ENCODE measurements at places on chromosomes 11 and 22.

DNA sequence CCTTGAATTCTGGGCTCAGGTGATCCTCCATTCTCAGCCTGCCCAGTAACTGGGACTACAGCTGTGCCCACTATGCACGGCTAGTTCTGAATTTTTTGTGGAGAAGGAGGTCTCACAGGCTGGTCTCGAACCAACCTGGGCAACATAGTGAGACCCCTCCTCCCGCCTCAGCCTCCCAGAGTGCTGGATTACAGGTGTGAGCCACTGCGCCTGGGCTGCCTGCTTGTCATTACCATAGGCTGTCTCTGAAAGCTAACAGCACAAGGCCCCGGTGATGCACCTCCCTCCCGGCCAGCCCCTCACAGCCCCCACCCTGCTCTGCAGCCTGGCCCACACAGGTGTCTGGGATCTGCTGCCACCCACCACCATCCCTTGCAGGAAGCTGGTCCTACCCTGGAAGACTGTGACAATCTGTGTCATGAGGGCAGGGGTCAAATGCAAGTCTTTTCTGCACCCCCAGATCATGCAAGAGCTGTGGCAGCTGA is 82.4 kb downstream of the DGCR2 start:
- no peak for DNase-seq

DNA sequence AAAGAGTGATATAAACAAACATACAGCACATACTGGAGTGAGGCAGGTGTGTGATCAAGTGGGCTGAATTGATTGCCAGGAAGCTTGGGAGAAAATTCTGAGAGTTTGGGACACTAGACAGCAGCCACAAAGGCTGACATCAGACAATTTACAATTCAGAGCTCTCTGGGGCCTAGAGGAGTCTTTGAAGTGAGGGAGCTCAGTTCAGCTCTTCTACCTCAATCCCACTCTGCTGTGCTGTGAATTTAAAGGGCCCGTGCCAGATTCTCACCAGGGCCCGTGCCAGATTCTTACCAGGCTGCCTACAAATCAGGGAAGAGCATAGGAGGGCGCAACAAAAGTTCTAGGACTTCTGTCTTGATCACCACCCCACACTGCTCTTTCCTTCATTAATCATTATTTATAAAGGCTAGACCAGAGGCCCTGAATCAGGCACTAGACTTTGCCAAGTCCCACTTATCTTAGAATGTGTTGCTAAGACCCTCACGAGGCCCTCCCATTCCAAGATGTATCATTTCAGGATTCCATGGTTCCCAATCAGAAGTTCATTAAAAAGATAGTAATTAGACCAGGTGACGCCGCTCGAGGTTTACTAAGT is 112.4 kb downstream of the KIRREL3 start:
- no peak for DNase-seq

DNA sequence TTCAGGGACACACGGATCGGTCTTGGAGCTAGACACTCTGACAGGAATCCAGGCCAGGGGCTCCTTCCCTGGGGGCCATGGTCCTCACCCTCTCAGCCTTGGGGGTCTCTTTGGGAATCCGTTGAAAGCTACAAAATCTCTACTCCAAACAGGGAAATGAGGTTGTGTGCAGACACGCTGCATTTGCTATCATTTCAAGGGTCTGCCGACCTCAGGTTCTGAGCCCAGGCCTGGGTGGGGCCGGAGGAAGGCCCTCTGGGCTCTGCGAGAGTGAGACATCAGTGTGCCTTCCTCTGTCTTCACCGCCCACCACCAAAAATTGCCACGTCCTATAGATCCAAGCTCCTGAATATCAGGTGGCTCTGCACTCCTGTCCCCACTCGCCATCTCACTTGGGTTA is 74.4 kb upstream of the FGF3 start:
- no peak for DNase-seq

DNA sequence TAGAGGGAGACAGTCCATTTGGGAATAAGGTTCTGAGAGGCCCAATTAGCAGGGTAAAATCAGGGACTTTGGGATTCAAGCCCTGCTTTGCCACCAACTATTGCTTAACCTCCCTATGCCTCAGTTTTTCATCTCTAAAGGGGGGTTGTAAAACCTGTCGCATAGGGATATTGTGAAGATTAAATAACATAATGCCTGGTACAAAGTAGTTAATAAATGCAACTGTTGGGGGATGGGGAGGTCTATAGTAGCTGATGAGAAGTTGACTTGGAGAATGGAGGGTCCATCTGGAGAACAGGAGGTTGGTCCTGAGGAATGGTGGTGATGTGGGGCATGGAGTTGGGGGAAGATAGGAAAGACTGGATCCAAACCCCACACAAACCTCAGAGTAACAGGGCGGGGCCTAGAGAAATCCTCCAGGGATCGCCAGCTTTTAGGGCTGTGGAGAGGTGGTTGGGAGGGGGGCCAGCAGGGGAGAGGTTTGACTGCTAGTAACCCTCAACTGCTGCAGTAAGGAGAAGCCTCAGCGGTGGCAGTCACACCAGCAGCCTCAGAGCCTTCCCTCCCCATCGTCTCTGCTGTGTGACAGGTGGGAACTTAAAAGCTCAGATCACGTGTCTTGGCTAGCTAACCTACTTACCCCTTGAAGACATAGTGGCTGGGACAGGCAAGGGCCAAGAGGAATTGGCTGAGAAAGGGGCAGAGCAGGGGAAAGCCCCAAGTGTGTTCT is 1.1 kb upstream of the ABCG4 start:
- no peak for DNase-seq

DNA sequence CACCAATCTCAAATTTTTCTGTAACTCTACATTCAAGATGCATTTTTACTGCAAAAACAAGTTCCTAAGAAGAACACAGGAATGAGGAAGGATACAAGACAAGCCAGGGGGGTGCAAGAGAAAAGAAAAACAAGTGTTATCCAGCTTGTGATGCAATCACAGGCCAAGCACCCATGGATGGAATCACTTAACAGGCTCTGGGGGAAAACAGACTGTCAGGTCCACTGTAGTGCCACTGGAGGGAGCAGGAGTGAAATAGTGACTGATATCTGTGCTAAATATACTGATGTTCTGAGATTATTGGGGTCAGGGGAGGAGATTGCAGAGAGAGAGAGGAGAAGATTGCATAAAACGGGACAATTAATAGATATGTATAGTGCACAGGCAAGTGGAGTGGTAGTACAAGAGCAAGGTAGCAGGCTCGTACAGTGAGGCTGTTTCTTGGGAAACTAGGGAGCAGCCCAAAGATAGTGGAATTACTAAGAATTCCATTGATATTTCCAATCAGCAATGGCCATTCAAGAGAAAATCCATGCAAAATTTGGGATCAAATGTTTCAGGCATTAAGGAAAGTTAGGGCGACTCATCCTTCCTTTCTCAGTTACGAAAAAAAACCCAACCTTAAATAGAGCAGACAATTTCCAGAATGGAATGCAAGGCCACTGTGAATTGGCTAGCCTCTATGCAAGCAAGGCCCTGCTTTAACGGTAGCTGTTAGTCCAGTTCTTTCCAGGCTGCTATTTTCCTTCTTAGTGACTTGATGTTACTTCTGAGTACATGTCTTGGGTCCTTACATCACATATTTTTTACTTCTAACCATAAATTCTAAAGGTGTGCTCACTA is 52.2 kb upstream of the CEP126 start:
- no peak for DNase-seq

- DNase-seq, result no peak
Measured at GRCh38 chr22:19759427-19760057, 1.0 kb upstream of the TBX1 start.

DNA sequence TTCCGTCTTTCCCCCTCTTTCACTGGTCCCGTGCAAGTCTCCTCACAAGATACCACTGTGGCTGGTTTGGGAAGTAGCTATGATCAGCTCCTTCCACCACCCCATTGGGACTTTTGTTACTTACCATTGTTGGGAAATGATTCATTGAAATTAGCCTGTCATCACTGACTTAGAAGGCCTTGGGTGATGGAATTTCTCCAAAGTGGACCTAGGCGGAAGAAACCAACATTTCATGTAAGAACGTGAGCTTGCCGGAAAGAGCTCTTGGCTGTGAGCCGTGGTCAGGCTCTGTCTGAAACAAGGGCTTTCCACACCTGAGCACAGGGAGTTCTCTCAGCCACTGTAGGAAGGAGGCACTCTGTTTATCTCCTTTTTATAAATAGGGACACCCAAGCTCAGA is 23.5 kb upstream of the CRYBB3 start:
- no peak for DNase-seq

DNA sequence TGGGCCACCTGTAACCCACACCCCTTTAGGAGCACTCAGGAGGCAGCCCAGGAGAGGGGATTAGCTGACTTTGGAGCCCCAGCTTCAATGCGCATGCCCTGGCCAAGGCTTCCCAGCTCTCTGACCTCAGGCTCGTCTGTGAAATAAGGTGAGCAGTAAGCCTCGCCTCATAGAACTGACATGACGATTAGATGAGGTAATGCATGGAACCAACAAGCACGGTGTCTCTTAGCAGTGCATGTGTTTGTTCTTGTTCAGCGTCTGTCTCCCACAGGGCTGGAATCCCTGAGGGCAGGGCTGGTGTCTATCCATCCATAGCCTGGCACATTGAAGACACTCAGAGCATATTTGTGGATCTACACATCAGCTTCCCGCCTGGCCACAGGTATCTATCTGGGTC is 415.4 kb downstream of the MN1 start:
- no peak for DNase-seq

- no peak for DNase-seq
Measured at GRCh38 chr22:38727123-38727522, 21.4 kb downstream of the GTPBP1 start.

DNA sequence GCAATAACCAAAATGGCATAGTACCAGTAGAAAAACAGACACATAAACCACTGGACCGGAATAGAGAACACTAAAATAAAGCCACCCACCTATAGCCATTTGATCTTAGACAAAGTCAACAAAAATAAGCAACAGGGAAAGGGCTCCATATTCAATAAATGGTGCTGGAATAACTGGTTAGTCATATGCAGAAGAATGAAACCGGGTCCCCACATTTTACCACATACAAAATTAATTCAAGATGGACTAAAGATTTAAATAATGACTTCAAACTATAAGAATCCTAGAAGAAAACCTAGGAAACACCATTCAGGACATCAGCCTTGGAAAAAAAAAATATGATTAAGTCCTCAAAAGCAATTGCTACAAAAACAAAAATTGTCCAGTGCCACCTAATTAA is 30.1 kb upstream of the NOX4 start:
- no peak for DNase-seq

DNA sequence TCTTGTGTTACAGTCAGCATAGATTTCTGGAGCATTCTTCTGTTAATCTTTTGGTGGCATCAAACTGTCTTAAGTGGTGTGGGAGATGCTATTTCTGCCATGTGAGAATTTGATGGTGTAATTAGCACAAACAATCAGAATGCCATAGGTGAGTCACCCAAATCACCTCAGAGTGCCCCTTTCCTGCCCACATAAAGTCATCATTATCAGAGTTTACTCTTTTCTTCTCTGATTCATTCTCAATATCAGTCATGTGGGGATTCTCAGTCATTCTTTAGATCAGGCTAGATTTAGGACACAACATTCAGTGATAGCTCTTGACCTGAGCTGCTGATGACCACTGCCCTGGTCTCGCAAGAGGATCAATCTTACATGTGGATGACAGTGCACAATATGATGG is 23.7 kb upstream of the MS4A6A start:
- DNase-seq, result no peak

- peak; percentile 81 for DNase-seq
Measured at GRCh38 chr22:37079668-37080171, 28.2 kb downstream of the KCTD17 start.

GRCh38 chr11:125070699-125071254 is 7.7 kb downstream of the SLC37A2 start:
- no peak for DNase-seq

DNA sequence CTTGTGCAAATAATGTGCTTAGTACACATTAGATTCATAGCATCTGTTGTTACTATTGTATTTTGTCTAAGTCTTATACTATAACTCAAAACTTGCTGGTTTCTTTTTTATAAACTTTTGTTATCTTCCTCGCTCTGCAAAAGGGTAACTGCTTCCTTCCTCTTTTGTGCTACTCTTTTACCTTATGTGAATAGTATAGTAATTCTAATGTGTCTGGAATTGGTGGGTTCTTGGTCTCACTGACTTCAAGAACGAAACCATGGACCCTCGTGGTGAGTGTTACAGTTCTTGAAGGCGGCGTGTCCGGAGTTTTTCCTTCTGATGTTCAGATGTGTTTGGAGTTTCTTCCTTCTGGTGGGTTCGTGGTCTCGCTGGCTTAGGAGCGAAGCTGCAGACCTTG is 563.1 kb upstream of the LUZP2 start:
- no peak for DNase-seq

- no peak for DNase-seq
Measured at GRCh38 chr11:109704432-109704831, 282.4 kb downstream of the C11orf87 start.

GRCh38 chr11:91396236-91397133 is 828.1 kb upstream of the FAT3 start:
- no peak for DNase-seq

- DNase-seq, result no peak
Measured at GRCh38 chr11:15968461-15969130, 387.8 kb downstream of the SOX6 start.

GRCh38 chr11:116229236-116229970 is 543.4 kb downstream of the BUD13 start:
- DNase-seq, result no peak

- DNase-seq, result no peak
Measured at GRCh38 chr11:65317025-65317786, 2.5 kb downstream of the CDC42EP2 start.

DNA sequence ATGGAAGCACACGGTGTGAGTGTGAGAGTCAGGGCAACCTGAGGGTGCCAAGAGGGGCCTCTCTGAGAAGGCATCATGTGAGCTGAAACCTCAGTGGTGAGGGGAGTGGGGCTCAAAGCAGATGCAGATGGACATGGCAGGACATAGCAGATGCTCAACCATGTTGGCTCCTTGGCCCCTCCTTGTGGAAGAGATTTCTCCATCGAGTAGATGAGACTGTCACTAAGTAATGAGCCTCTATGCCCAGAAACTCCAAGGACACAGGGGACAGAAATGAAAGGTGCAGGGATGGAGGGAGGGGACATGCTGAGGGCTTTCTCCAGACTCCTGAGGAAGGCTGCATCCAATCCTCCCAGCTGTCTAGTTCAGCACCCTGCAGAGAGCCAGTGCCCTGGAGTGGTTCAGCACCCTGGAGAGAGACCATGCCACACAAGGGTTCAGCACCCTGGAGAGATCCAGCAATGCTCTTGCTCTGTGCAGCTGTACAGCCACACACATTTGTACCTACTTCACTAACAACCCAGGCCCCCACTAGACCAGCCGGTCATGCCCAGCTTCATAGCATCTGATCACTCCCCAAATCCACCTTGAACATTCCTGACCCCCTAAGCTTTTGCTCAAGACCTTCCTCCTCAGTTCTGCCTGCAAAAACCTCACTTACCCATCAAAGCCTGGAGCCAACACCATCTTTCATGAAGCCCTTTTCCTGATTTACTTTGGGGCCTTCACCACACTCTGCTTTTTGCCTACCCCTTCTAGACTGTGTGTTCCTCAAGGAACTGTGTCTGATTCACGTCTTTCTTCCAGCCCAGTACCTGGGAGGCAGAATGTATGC is 252.0 kb downstream of the CTTN start:
- DNase-seq, result no peak

Measured in activated CD8-positive, alpha-beta memory T cell treated with anti-CD3 and anti-CD28 coated beads, Interleukin-2, amount 50 U/mL, for 4 hours (primary cell).